ENCODE measurements at places on chromosomes 6 and 20.

- peak; percentile 73 for DNase-seq
These were observed 203.6 kb upstream of the GMDS start for GRCh38 chr6:2448826-2449571.

GRCh38 chr20:14375416-14375985 is 38.1 kb upstream of the FLRT3 start:
- no peak for DNase-seq

GRCh38 chr6:12110523-12111362 is 98.6 kb downstream of the HIVEP1 start:
- DNase-seq = no peak

- no peak for DNase-seq
These were observed 3.3 kb downstream of the SNAI1 start for GRCh38 chr20:49986049-49986448.

GRCh38 chr20:43583982-43584432 is 6.7 kb upstream of the IFT52 start:
- no peak for DNase-seq

- DNase-seq = no peak
These were observed 98.7 kb downstream of the ERMARD start for GRCh38 chr6:169850154-169850553.

GRCh38 chr20:19993958-19994669 is 23.0 kb upstream of the NAA20 start:
- peak; percentile 96 for DNase-seq

DNA sequence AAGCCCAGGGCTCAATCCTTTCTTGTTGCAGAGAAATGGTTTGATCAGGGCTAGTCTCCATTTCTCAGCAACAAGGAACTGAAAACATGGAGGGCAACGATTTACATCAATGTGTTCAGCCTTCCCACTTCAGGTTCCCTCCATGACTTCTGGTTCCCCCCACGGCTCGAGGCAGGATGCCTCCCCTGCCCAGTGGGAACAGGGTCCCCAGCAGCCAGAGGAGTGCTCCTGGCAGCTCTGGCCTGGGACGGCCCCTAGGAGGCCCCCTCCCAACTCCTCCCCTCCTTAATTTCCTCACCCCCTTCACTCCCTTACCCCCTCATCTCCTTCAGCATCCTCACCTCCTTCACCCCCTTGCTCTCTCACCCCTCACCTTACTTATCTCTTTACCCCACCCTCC is 283.8 kb downstream of the CDC5L start:
- no peak for DNase-seq

DNA sequence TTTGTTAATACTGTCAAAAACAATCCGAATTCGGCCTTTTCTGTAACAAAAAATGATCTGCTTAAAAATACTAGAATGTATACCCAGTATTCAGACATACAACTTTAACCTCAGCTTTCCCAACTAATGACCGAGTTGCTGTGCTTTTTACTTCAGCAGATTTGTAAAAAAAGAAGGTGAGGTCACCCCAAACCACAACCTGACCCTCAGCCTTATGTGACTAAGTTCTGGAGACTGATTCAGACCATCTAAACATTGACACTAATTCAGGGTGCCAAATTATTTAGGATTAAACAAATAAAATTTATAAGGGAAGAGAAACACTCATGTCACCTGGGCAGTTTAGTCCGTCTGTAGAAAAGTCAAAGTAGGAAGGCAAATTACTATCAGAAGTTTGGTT is 7.7 kb downstream of the CCN6 start:
- no peak for DNase-seq

DNA sequence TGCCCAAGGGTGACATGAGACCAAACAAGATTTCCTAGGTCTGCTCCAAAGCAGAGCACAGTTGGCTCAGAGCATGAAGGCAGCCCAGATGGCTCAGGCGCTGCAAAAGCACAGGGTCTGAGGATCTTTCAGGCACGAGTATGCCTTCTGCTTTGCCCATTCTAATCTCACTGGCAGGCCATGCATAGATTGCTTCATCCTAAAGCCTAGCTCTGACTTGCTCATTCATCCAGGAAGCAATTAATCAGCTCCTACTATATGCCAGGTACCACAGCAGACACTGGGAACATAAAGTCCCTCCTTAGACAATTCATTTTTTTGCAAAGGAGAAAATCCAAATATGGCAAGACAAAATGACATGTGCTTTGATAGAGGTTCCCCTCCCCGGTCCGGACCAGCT is 31.2 kb downstream of the GPLD1 start:
- no peak for DNase-seq

GRCh38 chr20:58286729-58287128 is 22.8 kb upstream of the RAB22A start:
- DNase-seq = no peak

GRCh38 chr6:42185597-42185996 is 9.2 kb downstream of the GUCA1B start:
- no peak for DNase-seq

GRCh38 chr20:1660246-1660645 is 2.7 kb upstream of the SIRPG start:
- DNase-seq = no peak

Data from islet precursor cell (in vitro differentiated cells).